Astrocyte (in vitro differentiated cells and primary cell): ENCODE measurements at places on chromosomes 11 and 22. TPM values are rescaled to one million over a fixed set of nuclear protein-coding genes. Genes with fewer than 3 reads are reported as not detected.
A peak's percentile ranks its signal among the peaks of the same experiment; 100 is the strongest.

GRCh38 chr11:58525037-58525614 is 17.2 kb upstream of the OR5B21 start:
- no peak for DNase-seq

DNA sequence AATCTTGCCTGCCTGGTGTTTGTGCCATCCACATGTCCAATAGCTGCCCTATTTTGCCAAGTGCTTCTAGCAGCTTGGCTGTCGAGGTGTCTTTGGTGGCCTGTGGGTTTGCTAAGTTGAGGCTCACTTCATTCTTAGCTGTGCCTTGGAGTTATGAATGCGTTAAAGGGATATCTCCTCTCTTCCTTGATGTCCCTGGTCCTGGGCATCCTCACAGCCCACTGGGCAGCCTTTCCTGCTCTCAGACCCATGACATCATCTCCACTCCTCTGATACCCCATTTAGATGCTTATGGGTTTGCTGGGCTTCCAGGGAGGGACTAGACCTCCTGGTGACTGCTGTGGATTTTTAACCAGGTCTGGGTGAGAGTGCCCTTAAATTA is 1.3 kb downstream of the LDLRAD3 start:
- DNase-seq, result no peak

- DNase-seq, result no peak
Observed at GRCh38 chr11:118783724-118784495, 7.1 kb downstream of the DDX6 start.

DNA sequence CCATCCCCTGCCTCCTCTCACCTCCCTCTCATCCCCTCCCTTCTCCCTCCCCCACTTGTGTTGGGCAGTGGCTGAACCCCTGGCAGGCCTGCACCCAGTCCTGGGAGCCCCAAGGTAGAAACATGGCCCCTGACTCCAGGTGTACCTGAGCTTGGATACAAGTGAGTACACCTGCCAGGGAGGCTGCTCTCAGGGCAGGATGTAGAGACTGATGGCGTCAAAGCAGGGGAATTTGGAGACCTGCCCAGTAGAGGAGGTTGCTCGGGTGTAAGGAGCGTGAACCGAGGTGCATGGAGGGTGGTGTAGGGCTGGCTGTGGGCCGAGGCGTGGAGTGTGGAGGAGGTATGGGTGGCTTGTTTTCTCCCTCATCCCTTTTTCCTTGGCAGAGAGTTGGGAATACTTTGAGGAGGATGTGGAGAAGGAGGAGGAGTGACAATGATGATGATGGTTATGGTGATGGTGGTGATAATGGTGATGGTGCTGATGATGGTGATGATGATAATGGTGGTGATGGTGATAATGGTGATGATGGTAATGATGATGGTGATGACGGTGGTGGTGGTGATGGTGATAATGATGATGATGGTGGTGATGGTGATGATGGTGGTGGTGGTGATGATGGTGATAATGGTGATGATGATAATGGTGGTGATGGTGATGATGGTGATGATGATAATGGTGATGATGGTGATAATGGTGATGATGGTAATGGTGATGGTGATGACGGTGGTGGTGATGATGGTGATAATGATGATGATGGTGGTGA is 12.3 kb downstream of the MRGPRG start:
- no peak for DNase-seq

Gene DDX25
- total RNA-seq, result 0.70 and 1.1 TPM in 2 replicates

DNA sequence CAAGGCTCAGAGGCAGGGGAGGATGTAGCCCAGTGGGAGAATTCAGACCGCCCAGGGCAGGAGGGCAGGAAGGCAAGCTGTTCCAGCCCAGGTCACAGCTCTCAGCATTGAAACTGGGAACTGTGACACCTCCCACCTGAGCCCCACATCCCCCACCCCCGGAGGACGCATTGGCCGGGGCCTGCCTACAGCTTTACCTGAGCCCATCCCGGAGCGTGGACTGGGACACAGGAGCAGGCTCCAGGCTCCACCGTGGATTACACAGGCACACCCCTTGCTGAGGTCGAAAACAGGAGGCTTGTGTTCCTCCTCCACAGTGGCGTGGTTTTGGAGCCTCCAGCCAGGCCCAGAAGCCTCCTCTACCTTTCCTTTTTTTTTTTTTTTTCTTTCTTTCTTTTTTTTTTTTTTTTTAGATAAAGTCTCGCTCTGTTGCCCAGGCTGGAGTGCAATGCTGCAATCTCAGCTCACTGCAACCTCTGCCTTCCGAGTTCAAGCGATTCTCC is 9.1 kb upstream of the PGA3 start:
- no peak for DNase-seq

Gene CRYBA4
- total RNA-seq, result 1.1 and 2.0 TPM in 2 replicates

Gene CRYBB2
- not detected in 2 replicates for total RNA-seq

DNA sequence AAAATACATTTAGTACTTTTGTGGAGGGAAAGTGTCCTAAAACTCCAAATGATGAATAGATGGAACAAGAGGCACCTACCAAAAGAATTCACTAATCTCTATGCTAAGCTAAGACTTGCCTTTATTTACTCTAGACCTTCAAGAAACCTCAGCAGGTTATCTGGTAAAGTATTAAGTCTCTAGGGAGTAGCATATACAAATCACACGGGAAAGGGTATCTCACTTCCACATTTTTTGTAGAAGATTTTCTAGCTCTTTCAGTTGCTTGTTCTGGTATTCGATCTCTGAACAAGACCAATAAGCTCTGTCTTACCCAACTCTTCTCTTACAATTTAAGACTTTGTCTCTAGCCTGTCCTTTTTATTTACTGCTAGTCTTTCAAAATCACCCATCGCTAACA is 18.1 kb upstream of the CADM1 start:
- no peak for DNase-seq

DNA sequence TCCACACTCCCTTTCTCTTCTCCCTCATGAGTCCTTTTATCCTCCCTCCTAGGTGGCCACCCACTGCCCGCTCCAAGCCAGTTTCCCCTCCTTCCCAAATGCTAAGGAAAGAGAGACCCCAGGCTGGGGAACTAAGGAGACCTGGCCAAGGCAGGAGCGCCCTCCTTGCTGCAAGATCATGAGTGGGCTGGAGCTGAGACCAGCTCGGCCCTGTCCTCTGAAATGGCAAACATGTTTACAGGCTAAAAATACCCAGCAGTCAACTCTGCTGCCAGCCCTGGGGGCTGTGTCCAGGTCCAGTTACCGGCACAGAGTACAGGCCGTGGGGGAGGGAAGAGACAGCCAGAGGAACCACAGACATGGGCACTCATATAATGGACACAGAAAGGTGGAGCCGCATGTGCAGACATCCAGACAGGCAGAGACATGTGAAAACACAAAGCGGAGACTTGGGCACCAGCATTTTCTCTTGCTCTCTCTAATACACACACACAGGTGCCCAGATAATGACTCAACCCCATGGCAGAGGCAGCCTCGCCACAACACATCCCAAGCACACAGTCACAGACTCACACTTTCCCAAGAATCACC is 1.2 kb upstream of the AHNAK start:
- DNase-seq, result no peak

GRCh38 chr22:49132009-49132408 is 695.7 kb downstream of the BRD1 start:
- DNase-seq, result no peak

DNA sequence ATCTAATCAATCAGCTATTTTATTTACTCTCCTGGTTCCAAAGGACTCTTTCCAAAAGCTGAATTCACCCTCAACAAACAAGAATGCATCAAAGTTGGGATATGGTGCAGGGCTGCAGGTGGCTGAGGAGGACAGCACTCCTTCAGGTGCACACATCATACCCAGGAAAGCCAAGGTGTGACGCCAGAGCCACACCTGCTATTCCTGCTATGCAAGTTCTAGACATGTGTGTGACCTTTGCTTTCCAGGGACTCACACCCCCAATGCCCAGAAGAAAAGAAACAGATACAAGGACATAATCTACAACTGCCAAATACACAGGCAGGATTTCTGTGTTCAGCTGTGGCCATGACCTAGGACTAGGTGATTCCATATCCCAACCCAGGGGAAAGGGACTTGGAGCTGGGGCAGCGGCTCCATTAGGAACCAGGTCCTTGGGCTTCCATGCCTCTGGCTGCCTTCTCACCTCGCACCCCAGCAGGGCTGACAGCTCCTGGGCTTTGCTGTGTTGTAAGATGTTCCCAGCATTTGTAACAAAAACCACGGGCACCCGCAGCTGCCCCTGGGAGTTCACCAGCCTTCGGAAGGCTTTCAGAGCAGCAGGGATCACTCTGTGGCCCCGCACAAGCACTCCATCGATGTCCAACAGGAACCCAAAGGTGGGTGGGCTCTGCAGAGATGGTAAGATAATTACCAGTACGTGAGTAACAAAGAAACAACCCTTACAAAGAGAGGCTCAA is 9.8 kb downstream of the HDHD5 start:
- DNase-seq, result no peak

Gene GLYAT
- not detected in 2 replicates for total RNA-seq

Gene SLC22A24
- not detected in 2 replicates for total RNA-seq

DNA sequence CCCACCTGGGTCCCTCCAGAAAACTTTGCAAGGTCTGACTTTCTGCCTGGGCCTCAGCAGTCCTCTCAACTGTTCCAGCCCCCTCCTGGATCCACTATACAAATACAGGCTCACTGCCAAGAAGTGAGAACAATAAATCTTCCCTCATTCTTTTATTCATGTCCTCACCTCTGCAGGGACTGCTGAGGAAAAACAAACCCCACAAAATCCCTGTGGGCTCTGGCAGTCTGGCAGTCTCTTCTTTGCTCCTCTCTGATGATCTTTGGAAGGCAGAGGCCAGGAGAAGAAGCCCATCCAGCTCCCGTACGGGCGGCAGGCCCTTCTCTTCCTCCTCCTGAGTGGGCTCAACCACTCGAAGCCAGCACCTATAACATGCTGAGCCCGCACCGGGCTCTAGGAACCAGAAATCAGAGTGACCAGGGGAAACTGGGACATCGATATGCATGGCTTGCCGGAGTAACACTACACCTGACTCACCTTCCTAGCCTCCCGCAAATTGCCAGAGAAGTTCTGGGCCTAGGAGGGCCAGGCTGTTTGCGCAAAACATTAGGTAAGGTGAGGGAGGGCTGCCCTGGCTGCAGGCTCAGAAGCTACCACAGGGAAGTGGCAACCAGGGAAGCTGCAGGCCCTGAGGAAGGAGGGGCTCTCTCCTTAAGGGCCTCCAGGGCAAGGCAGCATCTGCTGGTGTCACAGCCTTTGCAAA is 24.2 kb downstream of the TMPRSS5 start:
- peak; percentile 43 for DNase-seq

DNA sequence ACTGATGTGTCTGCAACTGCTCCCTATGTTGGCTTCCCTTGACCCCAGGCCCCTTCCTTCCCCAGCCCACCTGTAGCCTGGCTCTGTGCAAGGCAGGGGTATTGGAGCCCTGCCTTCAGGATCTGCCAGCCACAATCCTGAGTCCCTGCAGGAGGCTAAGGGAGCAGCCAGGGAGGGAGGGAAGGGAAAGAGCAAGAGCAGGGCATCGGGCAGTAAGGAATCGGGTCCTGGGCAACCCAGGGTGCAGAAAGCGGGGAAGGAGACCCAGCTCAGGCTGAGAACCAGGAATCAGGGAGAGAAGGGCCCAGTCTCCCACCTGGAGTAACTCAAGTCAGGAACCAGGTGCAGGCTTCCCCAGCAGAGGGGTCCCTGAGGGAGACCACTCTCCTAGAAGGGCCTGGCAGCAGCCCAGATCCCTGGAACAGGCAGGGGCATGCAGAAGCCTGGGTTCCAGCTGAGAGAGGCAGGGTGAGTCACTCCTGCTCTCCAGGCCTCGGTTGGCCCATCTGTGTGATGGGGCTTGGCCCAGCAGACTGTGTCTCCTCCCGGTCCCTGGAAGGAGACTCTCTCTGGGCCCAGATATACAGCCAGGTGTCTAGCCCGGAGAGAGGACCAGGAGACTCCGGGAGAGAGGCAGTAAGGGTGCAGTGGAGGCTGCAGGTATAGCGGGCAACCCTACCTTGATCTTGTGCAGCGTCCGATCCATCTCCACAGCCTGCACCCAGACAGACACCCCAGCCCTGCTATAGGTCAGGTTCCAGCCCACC is 13.4 kb downstream of the STARD10 start:
- no peak for DNase-seq

- DNase-seq, result no peak
Observed at GRCh38 chr11:69931060-69931910, 112.1 kb upstream of the FGF3 start.

Gene PHF21B
- 6.0 and 6.3 TPM in 2 replicates for total RNA-seq

DNA sequence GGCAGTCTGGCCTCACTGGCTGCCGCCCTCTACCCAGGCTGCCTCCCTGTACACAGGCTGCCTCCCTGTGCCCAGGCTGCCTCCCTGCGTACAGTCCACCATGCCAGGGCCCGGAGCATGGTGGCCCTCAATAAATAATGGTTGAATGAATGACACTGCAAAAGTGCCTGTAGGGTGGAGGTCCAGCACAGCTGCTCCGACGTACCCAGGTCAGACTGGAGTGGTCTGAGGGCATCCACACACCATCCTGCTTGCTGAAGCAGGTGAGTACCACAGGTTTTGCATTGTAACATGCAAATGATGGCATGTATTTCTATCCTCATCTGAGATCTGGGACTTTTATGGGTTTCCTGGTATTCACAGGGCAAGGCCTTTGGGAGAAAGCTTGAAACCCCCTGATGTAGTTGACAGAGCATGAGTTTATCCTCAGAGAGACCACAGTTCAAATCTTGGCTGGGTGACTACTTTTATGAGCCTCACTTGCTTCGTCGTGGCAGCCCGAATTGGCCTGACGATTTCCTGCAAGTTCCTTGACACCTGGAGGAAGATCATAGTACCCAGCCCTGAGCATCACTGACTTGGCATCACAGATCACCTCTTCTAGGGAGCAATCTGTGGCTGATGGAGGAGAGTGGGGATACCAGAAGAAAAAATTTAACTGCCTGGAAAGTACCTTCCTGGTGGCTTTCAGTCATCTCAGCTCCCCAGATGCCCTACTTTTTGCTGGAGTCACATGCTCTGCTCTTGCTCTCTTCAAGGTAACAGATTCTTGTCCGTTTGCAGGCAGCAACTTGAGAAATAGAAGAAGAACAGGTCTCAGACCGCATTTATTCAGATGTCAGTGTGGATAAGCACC is 16.0 kb upstream of the CYB5R3 start:
- DNase-seq, result no peak

GRCh38 chr11:120622189-120622875 is 110.8 kb downstream of the GRIK4 start:
- DNase-seq, result peak; percentile 4

Gene MS4A1
- not detected in 2 replicates for total RNA-seq

DNA sequence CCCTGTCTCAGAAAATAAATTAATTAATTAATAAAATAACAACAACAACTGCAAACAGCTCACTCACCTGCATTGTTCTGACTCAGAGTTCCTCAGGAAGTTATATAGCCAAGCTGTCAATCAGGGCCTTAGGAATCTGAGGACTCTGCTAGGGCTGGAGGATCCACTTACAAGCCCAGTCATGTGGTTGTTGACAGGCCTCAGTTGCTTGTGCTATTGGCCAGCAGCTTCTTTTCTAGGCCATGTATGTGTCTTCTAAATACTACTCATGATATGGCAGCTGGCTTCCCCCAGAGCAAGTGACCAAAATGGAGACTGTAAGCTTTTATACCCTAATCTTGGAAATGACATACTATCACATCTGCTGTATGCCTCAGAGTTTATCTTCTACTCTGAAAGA is 20.8 kb upstream of the ATP5MG start:
- DNase-seq, result no peak

DNA sequence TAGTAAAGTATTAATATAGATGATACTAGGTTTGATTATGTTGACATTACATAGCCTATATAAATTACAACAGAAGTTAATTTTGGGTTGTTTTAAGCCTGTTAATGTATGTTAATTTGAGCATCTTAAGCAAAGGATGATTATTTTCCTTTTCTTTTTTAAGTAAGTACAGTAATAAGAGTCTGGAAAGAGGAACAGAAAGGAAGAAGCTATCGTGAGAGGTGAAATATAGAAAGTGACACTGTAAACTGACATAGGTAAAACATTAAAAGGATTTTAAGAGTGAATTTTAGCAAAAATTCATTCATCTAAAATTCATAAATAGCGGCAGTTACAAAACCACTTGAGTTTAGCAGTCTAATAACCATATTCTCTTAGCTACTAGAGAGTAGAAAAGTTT is 45.5 kb downstream of the FAR1 start:
- no peak for DNase-seq
